CD8-positive, alpha-beta memory T cell (primary cell): ENCODE measurements at places on chromosomes 3 and 15.

DNA sequence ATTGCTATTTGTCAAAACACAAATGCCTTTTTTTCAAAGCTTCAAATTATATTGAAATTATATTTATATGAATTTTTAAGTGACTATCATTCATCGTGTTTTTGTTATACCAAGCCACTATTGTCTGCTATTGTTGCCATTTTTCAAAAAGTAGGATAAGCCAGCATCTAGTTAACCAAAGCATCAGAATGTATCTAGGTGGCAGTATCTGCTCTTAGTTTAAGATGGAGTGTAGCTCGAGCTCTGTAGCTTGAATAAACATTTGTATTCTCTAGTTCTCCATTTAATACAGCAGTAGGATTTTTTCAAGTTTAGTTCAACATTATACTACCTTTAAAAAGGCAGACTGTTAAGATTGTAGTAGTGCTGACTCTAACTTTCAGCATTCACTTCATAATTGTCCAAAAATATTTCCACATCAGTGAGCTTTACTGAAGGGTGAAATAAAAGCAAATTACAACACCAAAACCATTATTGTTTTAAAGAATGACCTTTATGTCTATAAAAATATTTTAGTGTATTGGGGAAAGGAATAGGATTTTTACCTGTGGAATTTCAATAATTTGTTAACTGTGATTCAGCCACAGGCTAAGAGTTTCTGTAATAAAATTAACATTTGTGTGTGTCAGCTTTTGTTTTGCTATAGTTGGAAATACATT, 19.6 kb upstream of the C15orf61 start:
- DNase-seq, result no peak

GRCh38 chr3:120095226-120095978, 1.2 kb upstream of the GSK3B start:
- peak; percentile 87 for DNase-seq

GRCh38 chr3:74591342-74591741, 23.1 kb downstream of the CNTN3 start:
- no peak for DNase-seq

- DNase-seq, result peak; percentile 86
Measured at GRCh38 chr3:186931532-186932280, 1.4 kb downstream of the ST6GAL1 start.

DNA sequence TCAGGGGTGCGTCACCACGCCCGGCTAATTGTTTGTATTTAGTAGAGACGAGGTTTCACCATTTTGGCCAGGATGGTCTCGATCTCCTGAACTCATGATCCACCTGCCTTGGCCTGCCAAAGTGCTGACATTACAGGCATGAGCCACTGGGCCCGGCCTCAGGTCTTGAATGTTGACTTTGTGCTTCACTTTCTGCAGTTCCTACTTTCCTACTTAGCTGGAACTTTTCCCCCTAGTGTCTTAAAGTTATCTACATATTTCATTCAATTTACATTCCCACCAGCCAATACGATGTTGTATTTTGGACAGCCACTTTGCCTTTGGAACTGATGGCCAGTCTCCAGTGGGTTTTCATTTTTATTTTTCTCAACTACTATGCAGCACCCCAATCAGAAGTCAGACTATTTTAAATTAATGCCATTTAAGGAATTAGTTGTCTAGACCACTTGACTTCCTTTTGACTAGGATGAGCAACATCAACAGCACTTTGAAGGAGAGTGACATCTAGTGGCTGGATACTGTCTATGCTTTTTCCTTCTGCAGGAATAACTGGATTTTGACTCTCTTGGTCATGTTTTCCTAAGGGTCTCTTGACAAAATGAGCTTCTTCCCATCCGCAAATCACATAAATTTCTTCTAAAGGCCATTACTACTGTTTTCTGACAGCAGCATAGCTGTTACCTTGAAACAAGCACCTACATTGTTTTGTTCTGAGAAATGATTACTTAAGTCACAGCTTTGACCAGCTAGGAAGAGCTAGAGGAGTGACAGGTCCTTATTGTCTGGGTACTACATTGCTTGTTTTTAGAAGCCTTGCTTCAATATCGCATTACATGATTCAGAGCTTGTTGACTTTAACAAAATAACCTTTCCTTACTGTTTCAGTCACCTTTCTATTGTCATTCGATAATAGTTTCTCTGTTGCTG, 140.2 kb downstream of the ITPR1 start:
- peak; percentile 32 for DNase-seq

GRCh38 chr15:64222573-64223366, 59.9 kb upstream of the PPIB start:
- DNase-seq, result no peak

DNA sequence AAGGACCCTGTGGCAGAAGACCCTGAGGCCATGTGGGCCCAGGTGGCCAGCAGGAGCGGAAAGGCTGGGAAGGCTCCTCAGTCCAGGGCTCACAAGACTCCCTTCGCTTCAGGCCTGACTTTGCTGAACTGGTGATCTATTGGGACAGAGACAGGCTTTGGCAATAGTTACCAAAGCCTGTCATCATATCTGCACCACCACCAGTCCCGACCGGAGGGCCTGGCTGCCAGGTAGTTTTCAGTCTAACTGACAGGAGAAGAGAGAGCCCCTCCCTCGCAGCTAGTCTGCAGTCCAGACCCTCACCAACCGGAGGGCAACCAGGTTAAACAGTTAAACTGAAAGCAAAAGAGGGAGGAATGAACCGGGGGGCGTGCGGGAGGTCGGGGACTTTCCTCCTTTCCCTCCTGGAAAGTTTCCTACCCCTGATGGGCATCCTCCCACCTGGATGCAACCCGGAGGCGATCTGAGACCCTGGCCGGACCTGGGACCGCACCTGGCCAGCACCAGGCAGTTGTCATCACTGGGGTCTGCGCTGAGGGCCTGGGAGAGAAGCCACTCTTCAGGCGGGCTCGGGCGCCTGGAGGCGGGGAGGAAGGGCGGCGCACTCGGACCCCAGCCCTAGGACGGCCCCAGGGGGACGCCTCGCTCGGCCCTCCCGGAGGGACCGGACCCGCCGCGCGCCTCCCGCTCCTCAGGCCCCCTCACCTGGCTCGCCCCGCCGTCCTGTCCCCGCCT, 435 bp downstream of the RAB27A start:
- DNase-seq, result peak; percentile 65
